ENCODE measurements at places on chromosomes 3 and 15.

DNA sequence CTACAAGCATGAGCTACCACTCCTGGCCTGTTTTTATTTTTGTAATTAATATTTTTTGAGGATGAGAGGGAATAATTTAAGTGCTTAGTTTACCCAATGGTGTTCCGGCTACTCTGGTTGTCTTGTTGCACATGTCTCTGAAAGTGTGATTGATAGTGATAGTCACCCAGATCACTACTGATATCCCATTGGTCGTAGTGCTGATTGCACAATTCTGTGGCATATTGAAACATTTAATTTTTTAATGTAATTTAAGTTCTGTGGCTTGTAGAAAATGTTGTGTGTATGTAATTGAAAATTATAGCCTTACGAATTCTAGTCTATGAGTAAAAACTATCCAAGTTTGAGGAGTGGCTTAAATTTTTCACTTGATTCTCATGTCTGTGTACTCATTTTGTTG lies 11.9 kb downstream of the ARIH2 start:
- DNase-seq: no peak

GRCh38 chr3:136858381-136858780 lies 3.6 kb upstream of the NCK1 start:
- DNase-seq: no peak

GRCh38 chr15:77352887-77353286 lies 67.0 kb downstream of the PEAK1 start:
- DNase-seq: no peak

DNA sequence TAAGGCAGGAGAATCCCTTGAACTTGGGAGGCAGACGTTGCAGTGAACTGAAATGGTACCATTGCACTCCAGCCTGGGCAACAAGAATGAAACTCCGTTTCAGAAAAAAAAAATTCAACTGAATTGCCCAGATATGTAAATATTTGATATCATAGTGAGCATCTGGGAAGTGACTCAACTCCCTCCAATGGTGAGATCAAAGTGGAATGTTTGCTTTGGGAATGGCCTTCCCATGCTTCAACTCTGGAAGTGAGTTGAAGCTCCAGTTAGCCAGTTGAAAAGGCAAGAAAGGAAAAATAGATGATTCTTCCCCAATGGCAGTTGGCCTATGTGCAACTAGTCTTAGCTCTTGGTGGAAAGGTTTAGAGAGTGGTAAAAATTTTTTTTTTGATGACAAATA lies 131.6 kb upstream of the CMC1 start:
- DNase-seq: no peak

DNA sequence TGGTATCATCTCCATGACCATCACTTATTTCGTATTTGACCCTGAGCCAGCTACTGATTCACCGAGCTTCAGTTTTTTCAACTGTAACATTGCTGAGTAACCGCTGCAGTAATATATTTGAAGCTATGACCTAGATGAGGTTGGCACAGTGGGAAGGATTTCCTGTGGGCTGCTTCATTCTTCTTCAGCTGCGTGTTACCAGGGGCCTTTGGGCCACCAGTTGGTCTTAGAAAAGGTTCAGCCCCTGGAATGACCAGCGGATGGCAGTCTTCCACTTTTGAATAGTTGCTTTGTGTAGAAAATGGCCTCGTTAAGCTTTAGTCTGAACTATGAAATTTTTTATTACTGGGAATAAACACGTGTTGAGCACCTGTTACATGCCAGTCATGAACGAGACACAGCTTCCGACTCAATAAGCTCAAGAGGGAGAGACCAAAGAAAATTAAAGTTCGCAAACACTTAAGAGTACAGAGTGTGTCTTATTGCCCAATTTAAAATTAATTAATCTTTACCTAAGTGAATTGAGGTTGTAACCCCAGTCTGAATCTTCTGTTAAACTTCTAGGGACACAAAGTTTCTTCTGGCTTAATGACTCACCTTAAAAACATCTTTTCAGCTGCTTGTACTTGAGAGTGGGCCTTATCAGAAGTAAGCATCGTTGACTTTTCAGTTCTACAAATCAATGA lies 57.6 kb upstream of the NR2E3 start:
- no peak for DNase-seq

- no peak for DNase-seq
Measured at GRCh38 chr3:117842086-117842485, 1132.5 kb downstream of the TUSC7 start.

Data from retina (tissue), 1 donor.